T-helper 2 cell (primary cell): ENCODE measurements at places on chromosomes 1 and 21.
A peak's percentile ranks its signal among the peaks of the same experiment; 100 is the strongest.

GRCh38 chr1:162943622-162944021, 82.6 kb upstream of the CCDC190 start:
- DNase-seq = no peak

DNA sequence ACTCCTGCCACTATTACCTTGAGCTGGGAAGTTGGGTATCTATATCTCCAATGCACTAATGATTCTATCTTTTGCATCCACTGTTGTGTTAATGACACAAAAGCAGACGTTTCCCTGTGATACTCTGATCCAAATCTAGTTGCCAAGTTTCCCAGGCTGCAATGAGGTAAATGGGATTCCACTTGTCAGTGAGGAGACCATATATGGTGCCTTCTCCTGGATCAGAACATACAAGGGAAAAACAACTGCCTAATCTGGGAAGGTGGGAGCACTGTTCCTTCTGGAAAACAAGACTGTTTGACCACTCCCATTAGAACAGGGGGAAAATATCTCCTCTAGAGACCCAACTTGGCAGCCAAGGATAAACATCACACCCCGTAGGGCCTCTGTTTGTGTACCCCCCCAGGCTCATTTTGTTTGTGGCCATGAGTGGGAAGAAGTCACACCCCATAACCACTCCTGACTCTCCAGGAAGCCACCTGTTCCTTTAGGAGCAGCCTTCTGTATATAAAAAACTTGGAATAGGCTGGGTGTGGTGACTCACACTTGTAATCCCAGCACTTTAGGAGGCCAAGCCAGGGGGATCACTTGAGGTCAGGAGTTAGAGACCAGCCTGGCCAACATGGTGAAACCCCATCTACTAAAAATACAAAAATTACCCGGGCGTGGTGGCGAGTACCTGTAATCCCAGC, 28.5 kb upstream of the SLC6A9 start:
- no peak for DNase-seq

DNA sequence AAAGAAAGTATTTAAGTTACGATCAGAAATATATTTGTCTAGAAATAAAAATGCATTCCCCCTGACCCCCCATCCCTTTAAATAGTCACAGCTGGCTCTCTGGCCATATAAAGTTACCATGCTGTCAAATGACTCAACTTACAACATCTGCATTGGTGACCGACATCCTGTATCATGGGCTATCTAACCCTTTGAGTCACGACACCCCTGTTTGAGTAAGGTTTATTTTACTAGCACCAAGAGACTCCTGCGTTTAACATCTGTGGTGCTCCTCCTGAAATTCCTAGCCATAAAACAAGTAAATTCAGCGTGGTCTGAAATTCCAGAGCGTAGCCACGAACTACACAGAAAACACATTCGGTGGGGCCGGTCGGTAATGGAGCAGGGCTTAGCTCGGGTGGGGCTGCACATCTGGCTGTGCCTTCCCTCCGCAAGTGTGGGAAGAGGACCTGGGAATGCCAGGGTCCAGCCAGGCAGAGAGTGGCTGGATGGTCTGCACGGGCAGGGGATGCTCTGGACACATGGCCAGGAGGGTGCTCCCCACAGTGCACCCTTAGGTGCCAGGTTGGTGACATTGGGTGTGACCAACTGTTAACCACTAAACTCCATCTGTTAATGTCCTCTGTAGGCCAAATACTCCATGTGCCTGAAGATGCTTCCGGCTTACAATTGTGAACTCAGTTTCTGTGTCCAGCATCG, 53.0 kb upstream of the CLDN14 start:
- no peak for DNase-seq

GRCh38 chr1:47936916-47937551, 60.2 kb downstream of the TRABD2B start:
- DNase-seq = no peak

DNA sequence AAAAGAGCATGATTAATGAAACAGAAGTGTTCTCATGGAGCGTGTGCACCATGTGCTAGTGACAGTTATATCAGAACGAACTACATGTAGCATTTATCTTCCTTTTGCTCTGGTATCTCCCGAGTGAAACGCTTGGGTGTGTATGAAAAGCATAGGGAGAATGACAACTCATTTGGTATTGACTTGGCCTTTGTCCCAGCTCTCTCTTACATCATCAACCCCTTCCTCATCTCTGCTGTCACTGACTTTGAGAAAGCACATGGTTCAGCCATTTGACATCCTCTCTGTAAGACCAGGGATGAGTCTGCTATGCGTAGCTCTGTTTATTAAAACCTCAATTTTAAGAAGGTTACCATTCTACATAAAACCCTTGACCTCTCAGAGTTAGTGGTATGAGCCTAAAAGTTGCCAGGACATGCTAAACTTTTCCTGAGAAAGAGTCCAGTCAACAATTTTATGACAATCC, 201.0 kb downstream of the NRIP1 start:
- DNase-seq = no peak

- no peak for DNase-seq
Measured at GRCh38 chr1:225461533-225462428, 33.9 kb upstream of the LBR start.

- no peak for DNase-seq
Measured at GRCh38 chr1:19390166-19390850, 78.2 kb downstream of the SLC66A1 start.

- no peak for DNase-seq
Measured at GRCh38 chr1:164054331-164054730, 504.7 kb upstream of the PBX1 start.

GRCh38 chr1:24850328-24850920, 79.7 kb downstream of the RUNX3 start:
- DNase-seq = no peak

DNA sequence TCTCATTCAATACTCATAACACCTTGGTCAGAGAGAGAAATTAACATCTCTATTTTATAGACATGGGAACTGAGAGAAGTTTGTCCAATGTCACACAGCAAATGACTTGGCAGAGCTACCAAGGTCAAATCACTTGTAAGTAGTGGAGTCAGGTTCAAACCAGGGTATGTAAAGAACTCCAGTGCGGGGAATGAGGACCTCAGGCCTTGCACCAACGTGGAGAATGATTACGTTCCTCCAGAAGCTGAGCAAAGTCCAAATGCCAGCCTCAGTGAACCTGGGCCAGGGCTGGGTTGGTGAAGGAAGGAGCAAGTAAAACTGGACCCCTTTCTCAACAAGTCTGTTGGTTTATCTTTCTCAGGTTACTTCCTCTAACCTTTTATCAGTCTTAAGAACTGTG, 1.8 kb upstream of the CSF1 start:
- no peak for DNase-seq

- DNase-seq = peak; percentile 1
Measured at GRCh38 chr1:43147625-43148327, 24.3 kb downstream of the EBNA1BP2 start.

- DNase-seq = no peak
Measured at GRCh38 chr1:241396747-241397681, 40.0 kb upstream of the RGS7 start.

DNA sequence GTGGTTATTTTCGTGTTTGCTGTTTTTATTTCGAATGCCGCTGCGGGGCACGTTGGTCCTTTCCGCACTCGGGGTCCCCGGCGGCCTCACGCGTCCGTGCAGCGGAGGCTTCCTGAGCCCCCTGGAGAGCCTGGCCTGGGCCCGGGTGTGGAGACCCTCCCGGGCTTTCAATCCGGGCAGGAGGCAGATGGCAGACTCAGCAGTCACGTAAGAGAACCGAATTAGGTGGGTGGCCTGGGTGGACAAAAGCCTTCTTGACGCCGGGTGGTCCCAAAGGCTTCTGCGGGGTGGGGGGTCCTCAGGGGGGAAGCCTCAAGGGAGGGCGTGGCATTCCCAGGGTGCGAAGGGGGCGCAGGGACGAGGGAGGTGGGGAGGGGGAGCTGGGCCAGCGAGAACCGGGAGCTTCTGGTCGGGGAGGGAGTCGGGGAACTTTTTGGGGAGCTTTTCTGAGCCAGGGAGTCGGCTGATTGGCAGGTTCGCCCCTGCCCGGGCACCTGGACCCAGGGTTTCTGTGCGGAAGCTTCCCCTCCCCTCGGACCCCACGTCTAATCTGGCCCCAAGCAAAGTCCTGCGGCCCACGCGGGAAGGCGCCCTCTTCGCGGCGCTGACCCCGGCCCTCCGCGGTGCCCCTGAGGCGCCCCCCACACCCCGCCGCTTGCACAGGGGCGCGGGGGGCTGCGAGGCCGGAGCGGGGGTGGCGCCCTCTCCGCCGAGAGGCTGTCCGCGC, 1.3 kb upstream of the HES4 start:
- DNase-seq = no peak

DNA sequence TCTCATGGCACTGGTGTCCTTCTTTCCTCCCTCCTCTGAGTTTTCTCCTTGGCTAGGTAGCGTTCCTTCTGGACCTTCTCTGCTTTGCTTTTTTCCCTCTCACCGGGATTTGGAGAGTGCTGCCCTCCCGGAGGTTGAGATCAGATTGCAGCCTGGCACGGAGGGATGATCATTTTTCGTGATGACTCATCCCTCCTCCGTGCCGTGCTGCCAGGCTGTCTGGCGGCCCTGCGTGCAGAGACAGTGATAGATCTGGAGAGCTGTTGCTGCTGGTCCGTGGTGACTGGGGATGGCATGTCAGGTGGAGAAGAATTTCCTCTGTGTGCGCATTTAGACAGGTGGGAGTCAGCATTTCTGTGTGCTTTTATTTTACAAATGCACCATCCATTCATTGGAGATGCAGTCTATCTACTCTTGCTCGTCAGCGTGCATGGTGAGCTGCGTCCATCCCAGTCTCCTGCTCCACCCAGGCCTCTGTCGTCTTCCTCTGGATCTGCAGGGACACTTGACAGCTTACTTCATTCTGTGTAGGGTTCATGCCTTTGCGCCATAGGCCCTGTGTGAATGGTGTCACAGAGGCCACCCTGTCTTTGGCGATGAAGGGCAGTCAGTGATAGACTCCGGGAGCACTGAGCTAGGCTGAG, 104.4 kb downstream of the PCBP3 start:
- DNase-seq = no peak

DNA sequence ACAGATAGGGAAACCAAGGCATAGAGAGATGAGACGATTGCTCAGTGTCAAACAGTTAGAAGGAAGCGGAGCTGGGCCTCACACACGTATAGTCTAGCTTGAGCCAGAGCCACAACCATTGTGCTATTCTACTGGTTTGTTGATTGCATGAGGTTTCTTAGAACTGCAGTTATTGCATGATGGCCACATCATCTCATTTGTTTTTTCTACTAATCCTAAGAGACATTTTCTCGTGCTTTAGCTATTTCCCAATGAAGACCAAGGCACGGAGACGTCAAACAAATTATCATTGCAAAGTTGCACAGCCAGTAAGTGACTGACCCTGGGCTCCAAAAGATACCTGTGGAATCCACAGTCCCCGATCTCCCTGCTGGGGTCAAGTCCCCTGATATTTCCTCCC, 25.1 kb upstream of the ZNF362 start:
- DNase-seq = no peak

- no peak for DNase-seq
Measured at GRCh38 chr1:44547361-44547760, 126.9 kb downstream of the TMEM53 start.

DNA sequence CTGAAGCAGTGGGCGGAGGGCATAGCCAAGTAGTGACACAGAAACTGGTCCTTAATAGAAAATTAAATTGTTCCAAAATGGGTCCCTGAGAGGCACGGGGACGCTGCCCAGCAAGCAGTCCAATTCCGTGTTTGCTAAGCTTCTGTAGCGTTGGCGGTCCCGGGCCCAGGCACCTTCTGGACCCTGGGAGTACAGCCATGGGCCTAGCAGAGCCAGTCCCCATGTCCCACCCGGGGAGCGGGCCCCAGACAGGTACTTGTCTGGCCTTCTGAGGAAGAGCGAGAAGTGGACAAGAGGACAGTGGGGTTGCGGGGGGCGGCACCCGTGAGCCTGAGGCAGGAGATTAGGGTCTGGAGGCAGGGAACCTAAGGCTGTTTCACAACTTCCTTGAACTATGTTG, 11.5 kb upstream of the CCDC27 start:
- no peak for DNase-seq

- DNase-seq = no peak
Measured at GRCh38 chr1:70847013-70847412, 200.6 kb downstream of the PTGER3 start.

GRCh38 chr1:224852901-224853568, 76.4 kb upstream of the DNAH14 start:
- DNase-seq = no peak

- peak; percentile 70 for DNase-seq
Measured at GRCh38 chr1:151326619-151327222, 495 bp downstream of the PI4KB start.

DNA sequence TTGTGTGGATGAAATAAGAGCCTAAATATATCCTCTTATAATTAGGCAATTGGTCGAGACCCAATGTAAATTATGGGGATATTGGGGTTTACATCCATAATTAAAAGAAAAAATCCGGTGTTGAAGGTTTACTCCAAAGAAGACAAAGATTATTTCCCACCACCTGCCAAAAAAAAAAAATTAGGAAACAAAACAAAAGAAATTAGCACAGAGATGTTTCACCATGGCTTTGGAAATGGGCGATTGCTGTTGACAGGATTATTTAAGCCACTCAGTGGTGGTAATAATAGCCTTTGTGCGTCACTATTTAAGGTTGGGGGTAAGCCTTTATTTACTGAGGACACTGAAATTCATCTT, 585 bp upstream of the GLRX2 start:
- DNase-seq = no peak
